Melanocyte of skin (primary cell): ENCODE measurements at places on chromosomes 2 and 18. TPM values are rescaled to one million over a fixed set of nuclear protein-coding genes. Genes with fewer than 3 reads are reported as not detected.

Gene ALPI
- not detected in 2 replicates for total RNA-seq

Gene CYP27C1
- total RNA-seq = under 0.01 TPM in 1 of 2 replicates, not detected in the other

Gene C2orf92
- 2.1 and 3.3 TPM in 2 replicates for total RNA-seq

Gene MGAT5
- total RNA-seq = 13.4 and 34.5 TPM in 2 replicates

Gene LOXHD1
- total RNA-seq = not detected in 2 replicates

Gene FAM228A
- total RNA-seq = under 0.01 TPM in 1 of 2 replicates, not detected in the other

Gene ASXL3
- total RNA-seq = not detected in 2 replicates

Gene CYBRD1
- total RNA-seq = 61.6 and 80.5 TPM in 2 replicates

Gene TACR1
- under 0.01 TPM in 1 of 2 replicates, not detected in the other for total RNA-seq

Gene HES6
- 144 and 159 TPM in 2 replicates for total RNA-seq

Gene IL36A
- total RNA-seq = not detected in 2 replicates

Gene LCT
- under 0.01 TPM in 1 of 2 replicates, not detected in the other for total RNA-seq
